Left colon (tissue), 2 donors: ENCODE measurements at places on chromosomes 11 and 22.
A peak's percentile ranks its signal among the peaks of the same experiment; 100 is the strongest.

DNA sequence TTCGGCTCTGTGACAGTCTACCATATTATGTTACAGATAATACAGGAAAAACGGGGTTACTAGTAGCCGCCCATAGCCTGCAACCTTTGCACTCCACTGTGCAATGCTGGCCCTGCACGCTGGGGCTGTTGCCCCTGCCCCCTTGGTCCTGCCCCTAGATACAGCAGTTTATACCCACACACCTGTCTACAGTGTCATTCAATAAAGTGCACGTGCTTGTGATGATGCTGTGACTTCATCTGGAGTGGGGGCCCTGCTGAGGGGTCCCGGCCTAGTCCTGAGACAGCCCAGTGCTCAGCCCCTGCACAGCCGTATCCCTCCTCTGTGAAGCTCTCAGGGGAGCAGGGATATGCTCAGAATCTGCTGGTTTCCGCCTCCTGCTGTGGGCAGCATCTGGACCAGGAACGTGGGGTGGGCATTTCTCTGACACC, 1.2 kb downstream of the IFITM1 start:
- peak; percentile 32 for DNase-seq

GRCh38 chr11:111378185-111378860, 752 bp downstream of the POU2AF1 start:
- no peak for DNase-seq

DNA sequence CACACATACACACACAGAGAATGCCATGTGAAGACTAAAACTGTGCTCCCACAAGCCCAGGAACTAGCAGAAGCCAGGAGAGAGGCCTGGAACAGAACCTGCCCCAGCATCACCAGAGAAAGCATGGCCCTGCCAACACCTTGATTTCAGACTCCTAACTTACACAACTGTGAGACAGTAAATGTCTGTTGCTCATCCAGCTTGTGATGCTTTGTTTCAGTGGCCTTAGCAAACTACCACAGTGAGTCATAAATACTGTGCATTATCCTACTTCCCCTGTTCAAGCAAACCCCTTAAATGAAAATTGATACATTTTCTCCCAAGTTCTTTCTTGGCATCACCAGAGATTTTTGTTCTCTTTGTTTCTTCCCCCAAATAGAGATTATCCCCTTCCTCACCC, 1539.4 kb upstream of the TENM4 start:
- no peak for DNase-seq

DNA sequence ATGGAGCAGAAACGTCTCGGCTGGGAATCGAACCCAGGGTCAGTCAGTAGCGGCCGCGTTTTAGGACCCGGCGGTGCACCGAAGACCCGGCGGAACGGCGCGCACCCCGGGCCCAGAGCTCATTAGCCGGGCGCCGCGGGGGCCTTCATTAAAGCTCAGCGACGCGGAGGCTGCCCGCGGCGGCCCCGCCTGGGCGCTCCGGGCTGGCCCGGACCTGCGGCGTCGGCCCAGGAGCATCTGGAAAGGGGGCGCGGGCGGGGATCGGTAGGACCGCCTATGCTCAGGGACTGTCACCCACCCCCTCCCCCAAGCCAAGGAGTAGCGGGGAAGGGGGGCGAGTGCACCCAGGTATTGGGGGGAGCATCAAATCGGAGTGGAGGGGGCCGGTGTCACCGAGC, 52.2 kb downstream of the CYTH4 start:
- DNase-seq = no peak

- DNase-seq = peak; percentile 63
These were observed 690 bp downstream of the CSNK1E start for GRCh38 chr22:38316364-38317121.

DNA sequence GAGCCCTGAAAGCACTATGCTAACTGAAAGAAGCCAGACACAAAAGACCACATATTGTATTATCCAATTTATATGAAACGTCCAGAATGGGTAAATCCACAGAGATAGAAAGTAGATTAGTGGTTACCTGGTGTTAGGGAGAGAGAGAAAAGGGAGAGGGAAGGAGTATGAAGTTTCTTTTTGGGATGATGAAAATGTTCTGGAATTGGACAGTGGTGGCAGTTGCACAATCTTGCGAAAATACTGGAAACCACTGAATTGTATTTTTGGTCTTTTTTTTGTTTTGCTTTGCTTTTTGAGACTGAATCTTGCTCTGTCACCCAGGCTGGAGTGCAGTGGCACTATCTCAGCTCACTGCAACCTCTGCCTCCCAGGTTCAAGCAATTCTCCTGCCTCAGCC, 63.5 kb downstream of the MRTFA start:
- DNase-seq = no peak

DNA sequence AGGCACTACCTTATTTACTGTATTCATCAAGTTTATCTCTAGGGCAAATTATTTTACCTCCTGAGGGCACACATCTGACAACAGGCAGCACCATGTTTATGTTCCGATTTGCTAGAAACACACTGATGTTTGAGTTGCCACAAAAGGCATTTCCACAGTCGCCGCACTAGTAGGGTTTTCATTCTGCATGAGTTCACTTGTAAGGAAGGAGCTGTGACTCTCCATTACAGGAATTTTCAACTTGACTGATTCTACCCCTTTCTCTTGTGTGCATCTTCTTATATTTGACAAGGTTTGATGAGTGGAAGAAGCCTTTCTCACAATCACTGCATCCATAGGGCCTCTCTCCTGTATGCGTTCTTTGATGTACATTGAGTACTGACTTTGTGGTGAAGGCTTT, 455.9 kb upstream of the CNTN5 start:
- DNase-seq = no peak

DNA sequence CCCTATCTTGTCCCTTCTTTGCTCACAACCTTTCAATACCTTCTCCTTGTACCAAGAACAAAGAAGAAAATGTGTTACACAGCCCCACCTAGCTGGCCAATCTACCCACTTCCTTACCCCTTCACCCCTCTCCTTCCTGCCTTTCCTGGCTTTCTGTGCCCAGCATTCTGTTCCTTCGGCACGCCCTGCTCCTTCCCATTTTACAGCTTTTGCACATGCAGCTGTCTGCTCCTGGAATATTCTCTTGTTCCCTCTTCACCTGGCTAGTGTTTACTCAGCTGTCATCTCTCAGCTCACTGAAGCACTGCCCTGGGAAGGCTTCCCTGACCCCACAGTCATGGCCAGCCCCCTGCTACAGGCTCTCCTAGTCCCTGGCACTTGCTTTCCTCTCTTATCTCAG, 30.7 kb downstream of the SERPINH1 start:
- no peak for DNase-seq

DNA sequence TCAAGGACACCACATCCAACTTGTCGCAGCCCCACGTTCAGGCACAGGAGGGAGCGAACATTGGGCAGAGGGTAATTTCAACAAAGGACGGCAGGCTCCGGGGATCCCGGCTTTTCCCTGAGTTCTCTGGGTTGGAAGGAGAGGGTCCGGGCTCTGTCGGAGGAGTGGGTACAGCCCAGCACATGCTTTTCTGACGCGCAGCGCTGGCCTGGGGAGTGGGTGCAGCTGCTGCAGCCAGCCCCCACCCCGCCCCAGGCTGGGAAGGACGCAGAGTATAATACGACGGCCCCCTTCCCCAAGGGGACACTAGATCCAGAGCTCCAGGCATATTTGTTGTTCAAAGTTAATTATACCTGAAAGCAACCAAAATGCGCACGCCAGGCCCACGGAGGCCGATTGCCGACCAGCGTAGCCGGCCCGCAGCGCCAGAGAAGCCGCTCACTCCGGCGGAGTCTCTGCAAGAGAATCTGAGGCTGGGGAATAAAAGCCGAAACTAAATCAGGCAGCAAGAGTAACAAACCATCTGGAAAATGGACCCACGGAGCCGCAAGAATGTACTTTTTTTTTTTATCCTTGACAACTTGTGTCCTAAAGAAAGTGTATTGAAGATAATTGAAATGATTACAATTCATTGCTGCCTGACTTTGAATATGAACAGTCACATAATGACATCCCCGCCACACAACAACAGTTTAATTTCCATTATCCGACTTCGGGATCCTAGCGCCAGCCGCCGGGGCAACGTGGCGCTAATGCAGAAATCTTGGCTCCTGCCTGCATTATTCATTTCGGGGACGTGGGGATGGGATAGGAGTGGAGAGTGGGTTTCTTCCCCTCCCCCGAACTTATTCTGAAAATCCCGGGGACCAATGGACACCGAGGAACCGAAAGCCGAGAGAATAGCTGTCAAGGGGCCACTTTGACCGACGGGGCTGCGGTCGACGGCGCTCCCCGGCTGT, 14.0 kb upstream of the PAX6 start:
- no peak for DNase-seq

DNA sequence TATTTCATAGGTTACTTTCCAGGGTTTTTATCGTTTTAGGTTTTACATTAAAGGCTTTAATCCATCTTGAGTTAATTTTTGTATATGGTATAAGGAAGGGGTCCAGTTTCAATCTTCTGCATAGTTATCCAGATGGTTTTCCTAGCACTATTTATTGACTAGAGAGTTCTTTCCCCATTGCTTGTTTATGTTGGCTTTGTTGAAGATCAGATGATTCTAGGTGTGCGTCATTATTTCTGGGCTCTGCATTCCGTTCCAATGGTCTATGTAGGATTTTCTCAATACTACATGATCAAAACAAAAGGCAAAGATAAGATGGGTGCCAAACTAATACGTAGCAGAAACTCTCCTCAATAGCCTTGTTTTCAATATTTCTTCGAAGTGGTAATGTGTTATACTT, 14.3 kb upstream of the RIC3 start:
- no peak for DNase-seq

DNA sequence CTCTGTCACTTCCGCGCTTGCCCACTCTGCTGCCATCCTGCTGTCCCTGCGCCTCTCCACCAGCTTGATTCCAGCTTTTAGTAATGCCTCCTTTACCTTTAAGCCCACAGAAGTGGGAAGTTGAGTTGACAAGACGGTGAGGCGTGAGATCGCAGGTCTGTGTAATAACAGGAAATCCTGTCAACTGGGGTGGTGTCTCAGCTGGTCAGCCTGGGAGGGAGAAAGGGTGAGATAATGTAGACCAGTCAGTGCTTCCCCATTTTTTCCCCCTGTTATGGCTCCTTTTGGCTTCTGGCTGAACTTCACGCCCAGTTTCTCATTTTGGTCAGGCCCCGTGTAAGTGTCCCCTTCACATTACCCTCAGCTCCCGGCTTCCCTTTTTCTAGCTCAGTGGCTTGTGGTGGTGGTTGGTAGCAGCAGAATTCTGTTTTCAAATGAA, 98.9 kb downstream of the TRAF6 start:
- no peak for DNase-seq

GRCh38 chr22:50726643-50727340, 11.2 kb upstream of the ACR start:
- no peak for DNase-seq

DNA sequence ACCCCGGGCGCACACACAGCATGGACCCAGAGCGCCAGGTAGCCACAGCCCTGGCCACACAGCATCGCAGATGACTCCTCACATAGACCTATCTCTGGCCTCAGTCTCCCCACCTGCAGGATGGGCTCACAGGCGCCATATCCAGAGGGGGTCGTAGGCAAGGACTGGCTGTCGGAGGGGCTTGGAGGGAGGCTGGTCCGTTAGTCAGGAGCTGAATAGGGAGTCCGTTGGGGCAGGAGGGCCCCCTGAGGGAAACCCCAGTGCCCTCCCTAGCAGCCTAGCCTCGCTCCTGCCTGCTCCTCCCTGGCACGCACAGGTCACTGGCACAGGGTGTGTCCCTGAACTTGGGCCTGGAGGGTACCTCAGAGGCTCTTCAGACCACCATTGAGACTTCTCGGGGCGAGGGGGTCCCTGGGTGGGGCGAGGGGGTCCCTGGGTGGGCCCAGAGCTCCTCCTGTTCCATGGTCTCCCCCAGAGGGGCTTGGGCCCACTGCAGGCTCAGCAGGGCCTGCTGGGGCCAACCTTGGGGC, 2.0 kb downstream of the PLXNB2 start:
- no peak for DNase-seq

- DNase-seq = no peak
These were observed 2.1 kb upstream of the PRR33 start for GRCh38 chr11:1893581-1894359.

- DNase-seq = no peak
These were observed 201.4 kb downstream of the ADAMTS15 start for GRCh38 chr11:130649801-130650200.

DNA sequence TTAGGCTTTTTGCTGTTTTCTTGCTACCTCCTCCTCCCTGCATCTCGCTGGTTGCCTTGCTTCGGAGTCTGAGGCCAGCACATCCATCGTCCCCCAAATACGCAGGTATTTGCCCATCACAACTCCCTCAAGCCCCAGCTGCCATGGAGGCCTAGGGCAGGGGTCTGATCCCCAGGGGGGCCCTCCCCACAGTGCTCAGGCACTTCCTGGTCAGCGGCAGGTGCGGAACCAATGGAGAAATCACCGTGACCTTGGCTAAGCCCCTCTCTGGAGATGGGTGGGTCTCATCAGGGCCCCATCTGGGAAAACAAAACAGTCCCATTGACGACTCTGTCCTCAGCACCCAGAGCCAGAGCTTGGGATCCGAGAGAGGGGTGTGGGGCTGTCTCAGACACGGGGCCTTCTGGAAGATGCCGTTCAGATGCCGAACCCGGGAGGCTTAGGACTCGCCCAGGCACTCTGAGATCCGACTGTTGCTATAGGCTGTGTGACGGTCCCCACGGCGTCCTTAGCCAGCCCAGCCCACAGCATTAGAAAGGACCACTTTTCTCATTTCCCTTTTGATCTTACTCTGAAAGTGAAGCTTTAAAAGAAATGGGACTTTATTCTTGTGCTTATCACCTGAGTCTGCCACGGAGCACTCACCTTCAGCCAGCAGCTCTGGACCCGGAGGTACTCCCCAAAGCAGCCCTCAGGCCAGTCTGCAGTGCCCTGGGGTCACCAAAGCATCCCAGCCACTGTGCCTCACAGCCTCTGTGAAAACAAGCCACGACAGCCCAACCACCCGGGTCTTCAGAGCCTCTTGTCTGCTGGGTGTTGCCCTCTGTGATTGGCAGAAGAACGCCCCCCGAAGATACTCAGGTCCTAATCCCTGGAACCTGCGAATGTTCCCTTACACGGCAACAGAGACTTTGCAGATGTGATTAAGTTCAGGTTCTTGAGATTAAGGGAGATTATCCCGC, 61.2 kb upstream of the SLC22A12 start:
- DNase-seq = no peak

DNA sequence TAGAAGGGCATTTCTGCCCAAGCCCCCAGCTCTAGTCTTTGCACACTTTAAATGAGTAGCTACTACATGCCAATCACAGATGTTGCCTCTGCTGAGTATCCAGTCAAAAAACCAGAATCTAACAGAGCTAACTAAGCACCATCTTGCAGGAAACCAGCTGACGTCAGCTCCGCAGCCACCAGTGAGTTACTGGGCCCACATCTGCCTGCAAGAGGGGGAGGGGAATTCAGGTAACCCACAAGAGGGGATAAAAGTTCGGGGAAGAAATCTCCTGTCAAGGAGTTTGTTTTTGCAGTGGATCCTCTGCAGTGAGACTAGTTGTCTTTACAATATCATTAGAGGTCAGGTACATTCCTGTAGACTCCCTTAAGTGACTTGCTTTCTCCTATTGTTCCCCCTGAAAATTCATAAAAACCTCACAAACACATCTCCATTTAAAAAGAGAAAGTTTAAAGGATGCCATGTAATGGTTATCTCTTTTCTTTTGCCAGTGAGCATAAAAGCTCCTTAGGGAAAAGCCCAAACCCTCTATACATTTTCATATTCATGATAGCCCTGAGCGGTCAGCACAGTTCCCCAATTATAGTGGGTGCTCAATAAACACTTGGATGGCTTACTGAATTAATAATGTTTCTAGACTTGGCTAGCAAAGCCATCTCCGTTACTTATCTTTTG, 9.3 kb downstream of the CD44 start:
- no peak for DNase-seq

- DNase-seq = no peak
These were observed 156.4 kb downstream of the SWAP70 start for GRCh38 chr11:9820260-9820659.
